ENCODE measurements at places on chromosomes 2 and 18. TPM values are rescaled to one million over a fixed set of nuclear protein-coding genes. Genes with fewer than 3 reads are reported as not detected.

GRCh38 chr2:54559593-54560145, 103.5 kb downstream of the SPTBN1 start:
- peak; percentile 81 for DNase-seq

GRCh38 chr2:17813742-17814473, 2.4 kb upstream of the MSGN1 start:
- DNase-seq, result no peak

DNA sequence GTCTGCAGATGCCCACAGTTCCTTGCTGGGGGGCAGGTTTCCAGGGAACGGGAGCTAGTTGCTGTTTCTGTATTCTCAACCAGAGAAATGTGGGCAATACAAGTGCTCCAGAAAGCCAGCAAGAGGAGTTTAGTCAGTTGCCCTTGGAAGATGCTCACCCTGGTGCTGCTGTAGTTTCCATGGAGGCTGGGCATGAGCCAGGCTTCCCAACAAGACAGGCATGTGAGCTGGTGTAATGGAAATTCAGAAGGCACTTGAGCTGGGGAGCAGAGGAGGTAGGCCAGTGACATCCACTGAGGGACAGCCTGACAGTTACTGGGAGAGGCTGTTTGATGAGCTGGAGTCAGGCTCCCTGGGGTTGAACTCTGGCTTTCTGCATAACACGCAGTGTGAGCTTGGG, 7.7 kb downstream of the HK2 start:
- DNase-seq, result no peak

DNA sequence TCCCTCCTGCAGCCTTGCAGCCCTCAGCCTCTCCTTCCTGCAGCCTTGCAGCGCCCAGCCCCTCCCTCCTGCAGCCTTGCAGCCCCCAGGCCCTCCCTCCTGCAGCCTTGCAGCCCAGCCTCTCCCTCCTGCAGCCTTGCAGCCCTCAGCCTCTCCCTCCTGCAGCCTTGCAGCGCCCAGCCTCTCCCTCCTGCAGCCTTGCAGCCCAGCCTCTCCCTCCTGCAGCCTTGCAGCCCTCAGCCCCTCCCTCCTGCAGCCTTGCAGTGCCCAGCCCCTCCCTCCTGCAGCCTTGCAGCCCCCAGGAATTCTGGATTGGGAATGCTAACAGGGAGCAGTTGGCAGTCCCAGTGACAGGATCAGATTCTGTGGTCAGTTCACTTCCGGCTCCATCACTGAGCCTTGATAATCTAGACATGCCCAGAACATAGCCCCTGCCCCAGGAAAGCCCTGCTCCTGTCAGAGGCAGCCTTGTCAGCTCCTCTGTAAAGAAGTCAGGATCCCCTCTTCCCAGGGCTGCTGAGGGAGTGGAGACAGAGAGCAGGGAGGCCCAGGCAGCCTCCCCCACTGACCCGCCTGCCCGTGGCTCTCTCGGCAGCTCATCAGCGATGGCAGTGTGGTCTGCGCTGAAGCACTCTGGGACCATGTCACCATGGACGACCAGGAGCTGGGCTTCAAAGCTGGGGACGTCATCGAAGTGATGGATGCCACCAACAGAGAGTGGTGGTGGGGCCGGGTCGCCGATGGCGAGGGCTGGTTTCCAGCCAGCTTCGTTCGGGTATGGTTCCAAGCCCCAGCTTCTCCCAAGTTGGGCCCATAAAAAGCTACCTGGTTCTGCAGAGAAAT, 54.8 kb downstream of the FAM168B start:
- no peak for DNase-seq

Gene PROC
- not detected for total RNA-seq
